ENCODE measurements at places on chromosomes 12 and 14.

GRCh38 chr12:67068204-67068731, 200.9 kb upstream of the CAND1 start:
- H3K4me3 ChIP-seq = no peak overlapping the region
- peaks cover 14% of the 10 kb centered on the region for H3K27me3 ChIP-seq
- DNase-seq = no peak
- H3K4me1 ChIP-seq = no peaks in the 10 kb centered on the region
- no peak overlapping the region for H3K27ac ChIP-seq

GRCh38 chr12:59934486-59934885, 338.7 kb downstream of the SLC16A7 start:
- H3K4me1 ChIP-seq = no peaks in the 10 kb centered on the region
- H3K36me3 ChIP-seq = no peaks in the 10 kb centered on the region
- H3K4me3 ChIP-seq = no peak overlapping the region
- DNase-seq = no peak
- no peaks in the 10 kb centered on the region for H3K27me3 ChIP-seq
- no peak overlapping the region for H3K27ac ChIP-seq

- H3K27me3 ChIP-seq = no peaks in the 10 kb centered on the region
- no peak overlapping the region for H3K4me3 ChIP-seq
- no peaks in the 10 kb centered on the region for H3K36me3 ChIP-seq
These were observed 140.5 kb downstream of the SLC16A7 start for GRCh38 chr12:59736359-59736758.

DNA sequence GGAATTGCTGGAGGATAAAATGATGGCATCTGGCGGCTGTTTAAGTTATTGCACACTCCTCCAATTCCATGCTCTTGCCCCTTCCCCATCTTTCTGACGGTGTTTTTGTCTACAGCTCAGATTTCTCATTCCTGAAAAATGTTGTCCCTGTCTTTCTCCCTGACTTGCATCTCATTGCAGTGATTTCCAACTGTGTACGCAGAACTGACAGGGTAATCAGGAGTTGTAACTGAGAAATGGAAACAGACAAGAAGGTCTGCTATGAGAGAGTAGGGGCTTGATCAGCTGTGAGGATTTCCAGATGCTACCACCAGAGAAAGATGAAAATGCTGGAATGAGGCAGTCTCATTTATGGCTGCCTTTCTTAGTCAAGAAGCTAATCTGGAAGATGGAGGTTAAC, 1.3 kb downstream of the ERP27 start:
- H3K4me1 ChIP-seq = no peaks in the 10 kb centered on the region
- H3K36me3 ChIP-seq = peaks cover 2% of the 10 kb centered on the region
- DNase-seq = no peak
- no peak overlapping the region for H3K27ac ChIP-seq
- no peaks in the 10 kb centered on the region for H3K27me3 ChIP-seq

- no peak overlapping the region for H3K4me3 ChIP-seq
- no peaks in the 10 kb centered on the region for H3K36me3 ChIP-seq
- no peaks in the 10 kb centered on the region for H3K27me3 ChIP-seq
- no peak for DNase-seq
These were observed 56.3 kb downstream of the SLC16A7 start for GRCh38 chr12:59652130-59652529.

DNA sequence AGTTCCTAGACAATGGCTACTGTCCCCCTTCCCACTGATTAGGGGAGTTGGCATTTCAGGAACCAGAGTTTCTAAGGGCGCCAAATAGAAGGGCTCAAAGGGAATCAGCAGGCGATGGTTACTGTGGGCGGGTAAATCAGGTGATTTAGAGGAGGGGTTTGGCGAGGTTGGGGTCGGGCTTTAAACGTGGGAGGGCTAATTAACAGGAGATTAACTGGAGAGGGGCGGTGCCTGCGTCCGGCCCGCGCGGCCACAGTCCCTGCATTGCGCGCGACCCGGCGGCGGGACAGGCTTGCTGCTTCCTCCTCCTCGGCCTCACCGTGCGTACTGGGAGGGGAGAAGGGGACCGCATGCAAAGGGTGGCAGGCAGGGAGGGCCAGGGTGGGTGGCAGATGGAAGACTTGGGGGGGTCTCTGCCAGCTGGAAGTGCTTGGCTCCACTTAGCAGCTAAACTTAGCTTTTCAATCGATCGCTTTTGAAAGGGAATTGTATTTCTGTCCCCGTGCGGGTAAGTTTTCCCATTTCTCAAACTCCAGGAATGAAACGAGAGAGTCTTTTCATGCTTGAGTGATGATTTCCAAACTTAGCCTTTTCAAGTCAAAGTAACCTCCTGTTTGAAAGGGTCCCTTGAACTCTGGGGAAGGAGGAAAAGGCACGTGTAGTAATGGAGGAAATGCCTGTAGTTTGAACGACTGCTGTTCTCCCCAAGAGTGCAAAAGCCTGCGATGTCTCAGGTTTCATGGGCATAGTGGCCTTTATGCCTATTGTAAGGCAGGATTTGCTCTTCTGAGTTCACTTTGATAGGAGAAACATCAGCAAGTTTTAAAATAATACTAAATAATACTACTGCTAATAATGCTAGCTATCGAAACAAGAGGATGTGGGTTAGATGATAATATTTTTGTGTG, at the start of gene MGST1:
Gene MGST1 (plus strand): TSS at position 255 of the 908 bp plus-strand sequence. CDS start 6,608 bp downstream, outside the sequence.
- H3K27ac ChIP-seq = peak within 1 kb of the TSS; percentile 18
- H3K4me1 ChIP-seq = no peaks in the 10 kb centered on the region

Measured in GM12878 (cell line).